Heart left ventricle (tissue), 16 donors: ENCODE measurements at places on chromosomes 4 and X. TPM values are rescaled to one million over a fixed set of nuclear protein-coding genes. Genes with fewer than 3 reads are reported as not detected.

FGF13 gene
- 0.68 TPM for polyA plus RNA-seq

FOXR2 gene
- not detected for polyA plus RNA-seq

ARL13A gene
- not detected for polyA plus RNA-seq

SLIT2 gene
- 0.99 TPM for polyA plus RNA-seq

IGFBP7 gene
- 857 TPM for polyA plus RNA-seq

MUC7 gene
- polyA plus RNA-seq, result not detected

GPR34 gene
- 1.3 TPM for polyA plus RNA-seq

RGN gene
- 16.0 TPM for polyA plus RNA-seq

NPY1R gene
- 0.39 TPM for polyA plus RNA-seq

DNA sequence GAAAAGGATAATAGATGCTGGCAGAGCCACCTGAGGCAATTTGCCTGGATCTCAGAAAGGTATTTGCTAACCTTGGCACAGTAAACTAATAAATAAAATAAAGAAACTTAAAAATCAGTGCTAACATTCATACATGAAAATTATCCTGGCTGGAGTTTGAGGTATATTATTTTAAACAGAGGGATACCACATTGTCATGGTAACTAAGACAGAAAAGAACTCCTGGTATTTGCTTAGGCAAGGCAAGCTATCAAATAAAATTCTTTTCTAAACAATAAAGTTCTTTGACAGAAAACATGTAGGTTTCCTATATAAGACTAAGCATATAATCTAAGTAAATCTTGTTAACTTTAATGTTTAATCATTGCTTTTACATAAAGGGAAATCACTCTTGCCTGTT, 218.8 kb downstream of the MAGEB17 start:
- no peak for DNase-seq

DNA sequence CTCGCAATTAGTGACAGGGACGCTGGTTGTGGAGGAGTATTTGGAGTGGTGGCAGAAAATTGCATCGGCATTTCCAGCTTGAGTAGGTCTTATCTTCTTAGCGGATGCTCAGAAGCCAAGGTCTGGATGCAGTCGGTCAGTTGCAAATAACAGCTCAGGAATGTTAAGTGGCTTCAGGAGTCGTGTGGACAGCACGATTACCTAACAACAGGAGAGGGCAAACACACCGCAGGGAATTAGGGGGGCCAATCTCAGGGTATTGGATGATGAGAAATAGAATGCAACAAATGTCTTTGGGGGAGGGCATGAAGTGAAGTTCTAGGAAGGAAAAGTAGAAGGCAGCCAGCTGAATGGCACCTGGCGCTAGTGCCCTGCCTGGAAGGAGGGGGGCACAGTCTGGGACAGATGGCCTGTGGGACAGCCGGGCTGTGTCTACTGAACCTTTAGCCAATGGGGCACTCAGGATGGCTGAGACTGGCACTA, 11.8 kb downstream of the RASL11B start:
- no peak for DNase-seq

DNA sequence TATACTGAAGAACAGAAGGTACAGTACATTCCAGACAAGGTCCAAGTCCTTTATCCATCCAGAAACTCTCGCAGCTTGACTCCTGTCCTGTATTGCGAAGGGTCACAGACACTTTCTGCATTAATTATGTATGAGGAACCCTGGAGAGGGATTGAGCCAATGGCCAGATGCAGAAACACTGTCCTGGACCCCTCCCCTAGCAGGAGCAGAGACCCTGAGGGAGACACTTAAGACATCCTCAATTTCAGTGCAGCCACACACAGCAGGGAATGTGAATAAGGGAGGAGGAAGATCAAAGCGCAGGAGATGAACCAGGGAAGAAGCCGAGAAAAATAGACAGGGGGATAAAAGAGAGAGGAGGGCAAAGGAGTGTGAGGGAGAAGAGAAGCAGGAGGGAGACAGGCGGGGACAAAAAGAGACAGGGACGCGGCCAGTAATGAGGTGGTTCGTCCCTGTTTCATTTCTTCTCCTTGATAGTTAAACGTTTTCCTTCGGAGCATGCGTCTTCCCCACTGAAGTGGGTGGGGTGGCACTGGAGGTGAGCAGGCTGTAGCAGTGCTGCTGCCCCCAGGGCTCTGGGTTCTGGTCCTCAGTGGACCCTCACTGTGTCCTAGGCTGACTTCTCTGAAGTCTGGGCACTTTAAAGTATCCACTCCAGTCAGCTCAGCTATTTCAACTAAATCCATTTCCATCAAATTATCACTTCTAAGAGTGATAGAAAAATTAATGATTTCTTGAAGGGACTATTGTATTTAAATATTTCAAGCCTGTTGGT, 356.4 kb upstream of the NOCT start:
- DNase-seq, result no peak

DNA sequence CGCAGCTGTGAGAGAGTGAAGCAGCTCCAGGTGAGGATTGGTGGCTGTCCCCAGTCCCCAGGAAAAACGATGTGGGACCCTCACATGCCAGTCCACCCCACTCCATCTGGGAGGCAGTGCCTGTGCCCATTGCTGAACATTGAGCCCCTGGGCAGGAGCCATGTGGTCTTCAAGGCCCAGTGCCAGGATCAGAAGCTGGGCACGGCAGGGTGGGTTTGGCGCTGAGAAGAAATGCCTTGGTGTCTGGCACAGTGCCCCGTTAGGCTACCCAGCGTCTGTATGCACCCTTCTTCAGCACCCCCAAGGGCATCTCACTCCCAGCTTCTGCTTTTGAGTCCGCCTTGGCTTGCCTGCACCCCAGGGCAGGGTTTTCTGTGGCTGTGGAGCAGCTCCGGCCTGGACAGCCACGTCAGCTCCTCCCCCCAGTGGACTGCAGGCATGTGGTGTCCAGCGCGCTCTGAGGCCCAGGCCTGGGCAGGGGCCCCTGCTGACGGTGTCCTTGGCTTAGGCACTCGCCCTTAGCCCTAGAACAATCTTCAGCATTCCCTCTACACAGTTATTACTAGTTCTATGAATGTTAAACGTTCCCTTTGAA, 28.6 kb downstream of the RGS12 start:
- DNase-seq, result peak; percentile 68

GRCh38 chr4:85774000-85774399, 299.1 kb downstream of the ARHGAP24 start:
- no peak for DNase-seq

DNA sequence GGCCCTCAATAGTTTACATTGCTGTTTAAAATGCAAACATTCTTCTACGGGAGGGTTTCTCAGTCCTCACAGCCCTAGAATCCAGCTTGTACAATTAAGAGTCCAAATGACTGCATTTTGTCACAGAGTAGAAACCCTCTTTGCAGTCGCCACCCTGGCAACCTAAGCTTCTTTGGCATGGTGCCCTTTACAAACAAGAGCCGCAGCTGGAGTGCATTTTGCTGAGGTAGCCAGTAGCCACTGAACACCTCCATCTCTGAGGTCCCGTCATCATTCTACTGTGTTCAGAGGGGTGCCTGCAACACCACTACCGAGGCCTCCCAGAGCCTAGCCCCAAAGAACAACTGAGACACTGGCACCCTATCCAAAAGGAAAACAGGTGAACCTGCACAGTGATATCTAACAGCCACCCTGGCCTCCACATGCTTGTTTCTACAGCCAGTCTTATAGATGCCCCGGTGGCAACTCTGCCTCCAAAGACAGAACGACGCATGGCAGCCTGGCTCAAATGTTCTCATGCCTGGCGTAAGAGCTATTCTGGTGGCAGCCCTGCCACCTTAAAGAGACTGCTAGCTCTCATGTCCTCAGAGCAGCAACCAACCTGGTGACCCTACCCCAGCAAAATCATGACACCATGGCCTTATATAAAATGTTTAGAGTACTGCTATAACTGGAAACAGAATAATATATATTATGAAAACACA, 801.9 kb downstream of the TECRL start:
- DNase-seq, result no peak

- DNase-seq, result no peak
Observed at GRCh38 chrX:6959006-6959405, 188.5 kb upstream of the STS start.

GRCh38 chr4:83075311-83076095, 39.0 kb downstream of the PLAC8 start:
- DNase-seq, result no peak

GRCh38 chr4:88705805-88706492, 8.3 kb upstream of the NAP1L5 start:
- DNase-seq, result no peak

- DNase-seq, result no peak
Observed at GRCh38 chrX:23765449-23765848, 17.5 kb upstream of the SAT1 start.

DNA sequence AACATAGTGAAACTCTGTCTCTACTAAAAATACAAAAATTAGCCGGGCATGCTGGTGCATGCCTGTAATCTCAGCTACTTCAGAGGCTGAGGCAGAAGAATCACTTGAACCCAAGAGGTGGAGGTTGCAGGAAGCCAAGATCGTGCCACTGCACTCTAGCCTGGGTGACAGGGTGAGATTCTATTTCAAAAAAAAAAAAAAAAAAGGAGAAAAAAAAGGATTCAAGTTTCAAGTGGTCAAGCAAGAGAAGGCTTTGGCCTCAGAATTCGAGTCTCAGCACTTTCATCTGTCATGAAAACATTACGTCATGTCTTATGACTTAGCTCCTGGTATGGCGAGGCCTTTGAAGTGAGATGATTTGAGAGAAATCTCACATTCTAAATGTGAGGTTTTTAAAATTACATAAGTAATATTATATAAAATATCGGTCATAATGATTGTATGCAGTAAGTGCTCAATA, 21.2 kb upstream of the DHRSX start:
- no peak for DNase-seq

- DNase-seq, result no peak
Observed at GRCh38 chr4:183926950-183927349, 21.8 kb downstream of the STOX2 start.

GRCh38 chr4:152807294-152807829, 27.6 kb downstream of the ARFIP1 start:
- no peak for DNase-seq

DNA sequence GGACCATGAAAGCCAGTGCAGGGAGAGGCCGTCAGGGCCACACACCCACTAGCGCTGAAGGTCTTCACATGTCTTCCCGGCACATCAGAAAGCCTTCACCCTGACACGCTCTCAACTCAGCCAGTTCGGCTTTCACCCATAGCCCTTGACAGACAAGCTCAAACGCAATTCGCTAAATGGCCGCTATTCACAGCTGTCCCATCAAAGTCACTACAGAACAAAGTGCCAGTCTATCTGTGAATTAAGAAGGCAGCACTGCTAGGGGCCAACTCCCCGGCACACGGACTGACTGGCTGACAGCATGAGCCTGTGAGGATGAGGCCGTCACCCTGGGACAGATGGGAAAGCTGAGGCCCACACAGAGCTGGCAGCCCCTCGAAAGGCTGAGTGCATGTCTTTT, 45.7 kb downstream of the ACOX3 start:
- no peak for DNase-seq

DNA sequence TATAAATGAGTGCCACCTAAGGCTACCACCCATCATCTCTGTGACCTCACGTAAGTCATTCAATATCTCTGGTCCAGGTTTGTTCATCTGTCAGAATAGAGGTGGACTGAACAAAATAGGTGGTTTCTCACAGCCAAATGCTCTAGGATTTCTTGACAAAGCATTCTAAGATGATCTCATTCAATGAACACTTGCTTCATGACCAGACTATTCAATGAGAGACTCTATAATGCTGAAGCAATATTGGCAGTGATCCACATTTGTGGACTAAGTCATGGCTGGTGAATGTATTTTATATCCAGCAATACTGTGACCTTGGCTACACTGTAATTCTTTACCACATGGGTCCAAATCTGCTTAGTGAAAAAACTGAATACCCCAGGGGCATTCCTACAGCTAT, 37.9 kb downstream of the LDB2 start:
- no peak for DNase-seq

DNA sequence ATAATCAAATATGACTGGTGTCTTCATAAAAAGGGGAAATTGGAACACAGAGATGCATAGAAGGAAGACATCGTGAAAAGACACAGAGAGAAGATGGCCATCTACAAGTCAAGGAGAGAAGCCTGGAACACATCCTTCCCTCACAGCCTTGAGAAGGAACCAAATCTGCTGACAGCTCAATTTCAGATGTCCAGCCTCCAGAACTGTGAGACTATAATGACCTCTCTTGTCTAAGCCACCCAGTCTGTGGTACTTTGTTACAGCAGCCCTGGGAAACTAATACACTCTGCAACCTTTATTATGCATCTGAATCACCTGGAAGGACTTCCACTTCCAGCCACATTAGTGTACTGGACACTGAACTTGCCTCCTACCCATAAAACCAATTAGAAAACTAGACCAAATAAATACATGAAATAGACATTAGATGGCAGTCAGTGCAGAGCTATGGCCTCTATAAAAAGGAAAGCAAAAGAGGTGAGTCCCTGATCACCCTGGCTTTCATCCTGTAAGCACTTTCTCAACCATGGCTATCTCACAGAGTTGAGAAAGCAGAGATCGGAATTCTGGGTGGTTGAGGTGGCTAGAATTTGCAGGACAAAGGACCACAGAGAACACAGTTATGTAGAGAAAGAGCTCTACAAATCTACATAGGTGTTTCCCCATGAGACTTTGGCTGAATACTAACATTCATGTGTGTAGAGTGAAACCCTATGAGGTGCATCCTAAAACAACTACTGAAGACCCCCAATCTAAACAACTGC, 25.7 kb downstream of the GAB3 start:
- no peak for DNase-seq

- DNase-seq, result no peak
Observed at GRCh38 chrX:44891642-44892041, 18.7 kb downstream of the KDM6A start.
